ENCODE measurements at places on chromosomes 12 and 14. TPM values are rescaled to one million over a fixed set of nuclear protein-coding genes. Genes with fewer than 3 reads are reported as not detected.

GRCh38 chr14:87014856-87015255 lies 978.1 kb downstream of the GALC start:
- no peak for DNase-seq

CFAP251 gene
- 9.9 TPM for total RNA-seq

GRCh38 chr14:64510825-64511671 lies 6.5 kb downstream of the ZBTB1 start:
- no peak for DNase-seq

DNA sequence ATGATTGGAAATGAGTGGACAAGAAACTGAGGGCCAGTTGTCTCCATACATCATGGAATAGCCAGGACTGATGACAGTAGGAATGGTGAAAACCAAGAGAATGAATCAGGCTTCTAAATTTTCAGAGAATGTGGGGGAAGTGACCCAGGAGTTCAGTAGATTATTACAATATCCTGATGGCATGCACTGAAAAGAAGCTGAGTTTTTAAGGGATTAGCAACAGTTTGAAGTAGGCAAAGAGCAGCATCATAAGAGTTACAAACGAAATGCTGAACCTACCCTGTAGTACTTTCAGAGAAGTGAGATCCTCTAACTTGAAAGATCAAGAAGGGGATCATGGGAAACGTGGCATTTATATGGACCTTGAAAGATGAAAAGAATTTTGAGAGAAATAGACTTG lies 13.2 kb downstream of the SLC2A14 start:
- DNase-seq = no peak

GRCh38 chr12:68334132-68334531 lies 2.0 kb upstream of the MDM1 start:
- DNase-seq = no peak

GPR84 gene
- total RNA-seq = 7.5 TPM

- no peak for DNase-seq
Observed at GRCh38 chr14:68753690-68754089, 39.2 kb downstream of the ZFP36L1 start.

DNA sequence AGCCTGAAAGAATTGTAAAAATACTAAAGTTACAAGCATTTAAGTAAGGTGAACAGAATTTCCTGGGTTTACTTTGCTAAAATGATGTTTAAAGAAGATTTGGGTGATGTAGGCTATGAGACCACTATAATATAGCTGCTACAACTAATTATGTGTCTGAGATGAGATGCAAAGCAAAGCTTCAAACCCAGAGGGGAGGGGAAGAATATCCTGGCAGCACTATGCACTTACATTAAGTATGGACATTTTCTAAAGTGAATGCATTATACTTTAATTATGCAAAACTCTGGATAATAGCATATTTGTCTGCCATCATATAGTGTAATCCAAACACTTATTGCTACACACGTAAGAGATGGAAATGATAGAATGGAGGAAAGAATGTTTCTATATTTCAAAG lies 1003.7 kb downstream of the GALC start:
- no peak for DNase-seq

DNA sequence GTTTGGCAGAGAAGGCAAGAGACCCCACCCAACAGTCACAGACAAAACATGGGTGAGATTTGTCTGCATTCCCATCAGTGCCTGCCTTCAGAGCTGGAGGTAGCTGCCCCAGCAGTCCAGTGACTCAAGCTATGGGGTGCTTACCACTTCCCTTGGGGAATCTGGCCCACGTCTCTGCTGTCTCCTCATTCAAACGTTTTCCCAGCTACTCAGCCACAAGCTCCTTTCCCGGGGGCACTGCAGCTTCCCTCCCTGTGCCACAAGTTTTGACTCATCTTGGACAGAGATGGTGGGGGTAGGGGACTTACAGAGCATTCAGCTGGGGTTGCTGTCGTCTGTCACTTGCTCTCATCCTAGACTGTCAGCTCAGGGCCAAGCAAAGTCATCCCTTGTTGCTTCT lies 66.6 kb downstream of the FBXL14 start:
- DNase-seq = no peak

NEUROD4 gene
- not detected for total RNA-seq

DNA sequence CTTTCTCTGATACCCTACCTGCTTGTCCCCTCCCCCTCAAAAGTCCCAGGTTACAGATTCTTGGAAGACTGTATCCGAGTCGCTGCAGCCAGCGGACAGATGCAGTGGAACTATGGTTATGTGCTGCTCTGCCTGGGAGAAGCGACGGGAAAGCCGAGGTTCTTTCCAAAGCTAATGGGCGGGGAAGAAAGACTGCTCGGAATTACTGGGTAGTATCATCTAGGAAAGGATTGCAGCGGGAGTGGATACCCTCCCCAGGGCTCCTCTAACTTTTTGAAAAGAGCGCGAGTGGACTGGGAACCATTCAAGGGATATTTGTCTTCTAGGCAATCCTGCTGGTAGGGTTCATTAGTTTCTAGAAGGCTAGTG lies 1.4 kb downstream of the PTHLH start:
- DNase-seq = no peak

CLEC6A gene
- total RNA-seq = 0.30 TPM

GRCh38 chr12:67794161-67794560 lies 145.6 kb downstream of the DYRK2 start:
- no peak for DNase-seq

OTX2 gene
- total RNA-seq = not detected

DNA sequence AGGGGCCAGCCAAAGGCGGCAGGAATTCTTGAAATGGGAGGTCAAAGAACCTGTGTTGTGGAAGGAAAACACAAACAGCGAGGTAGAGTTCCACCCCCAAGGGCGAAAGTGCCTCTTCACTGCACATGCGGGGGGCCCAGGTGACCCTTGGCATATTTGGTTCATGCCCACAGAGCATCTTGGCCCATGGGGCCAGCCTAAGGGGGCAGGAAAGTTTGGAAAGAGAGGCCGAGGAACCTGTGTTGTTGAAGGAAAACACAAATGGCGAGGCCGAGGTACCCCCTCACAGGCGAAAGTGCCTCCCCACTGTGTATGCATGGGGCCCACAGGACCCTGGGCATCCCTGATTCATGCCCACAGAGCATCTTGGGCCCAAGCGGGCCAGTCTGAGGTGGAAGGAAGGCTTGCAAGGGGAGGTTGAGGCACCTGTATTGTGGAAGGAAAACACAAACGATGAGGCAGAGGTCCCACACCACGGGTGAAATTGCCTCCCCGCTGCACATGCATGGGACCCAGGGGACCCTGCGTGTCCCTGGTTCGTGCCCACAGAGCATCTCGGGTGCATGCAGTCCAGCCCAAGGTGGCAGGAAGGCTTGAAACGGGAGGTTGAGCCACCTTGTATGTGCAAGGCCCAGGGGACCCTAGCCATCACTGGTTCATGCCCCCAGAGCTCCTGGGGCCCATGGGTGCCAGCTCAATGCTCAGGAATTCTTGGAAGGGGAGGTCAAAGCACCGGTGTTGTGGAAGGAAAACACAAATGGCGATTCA lies 384.1 kb downstream of the ALG10 start:
- DNase-seq = peak; percentile 54

DNA sequence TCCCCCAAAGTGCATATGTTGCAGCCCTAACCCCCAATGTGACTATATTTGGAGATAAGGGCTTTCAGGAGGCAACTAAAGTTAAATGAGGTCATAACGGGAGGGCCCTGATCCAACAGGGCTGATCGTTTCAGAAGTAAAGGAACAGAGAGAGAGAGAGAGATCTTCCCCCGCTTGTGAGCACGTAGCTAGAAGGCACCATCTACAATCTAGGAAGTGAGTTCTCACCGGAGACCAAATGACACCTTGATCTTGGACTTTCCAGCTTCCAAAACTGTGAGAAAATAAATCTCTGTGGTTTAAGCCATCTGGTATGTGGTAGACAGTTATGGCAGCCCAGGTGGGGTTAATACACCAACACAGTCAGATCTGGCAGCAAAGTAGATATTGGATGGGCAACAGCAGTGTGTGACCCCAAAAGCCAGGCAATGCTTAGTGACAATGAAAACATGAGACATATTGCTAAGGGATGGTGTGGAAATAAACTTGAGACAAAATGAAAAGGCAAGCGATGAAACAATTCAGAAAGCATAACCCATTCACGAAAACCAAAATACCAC lies 147.2 kb upstream of the GSC start:
- no peak for DNase-seq

GPR33 gene
- total RNA-seq = not detected

- no peak for DNase-seq
Observed at GRCh38 chr12:110501399-110501751, 536 bp downstream of the VPS29 start.

DNA sequence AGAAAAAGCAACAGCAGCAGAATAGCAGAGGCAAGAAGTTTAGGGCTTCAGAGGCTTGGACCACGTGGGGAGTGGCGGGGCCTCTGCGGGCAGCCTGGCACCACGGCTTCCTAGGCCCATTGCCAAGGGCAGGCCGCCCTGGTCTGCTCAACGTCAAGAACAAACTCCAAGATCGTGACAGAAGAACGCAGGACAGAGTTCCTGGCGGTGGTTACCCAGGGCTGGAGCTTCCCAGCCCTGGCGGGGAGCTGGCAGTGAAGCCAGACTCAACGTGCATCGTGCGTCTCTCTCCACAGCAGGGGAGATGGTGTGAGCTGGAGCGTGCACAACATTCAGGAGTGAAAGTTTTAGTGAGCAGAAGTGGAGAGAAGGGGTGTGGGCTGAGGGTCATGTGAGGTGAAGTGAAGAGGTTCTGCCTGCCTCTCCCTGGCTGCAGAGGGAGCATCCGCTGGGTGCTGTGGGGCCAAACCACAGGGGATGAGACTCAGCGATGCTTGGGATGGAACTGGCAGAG lies 13.9 kb upstream of the CACNA2D4 start:
- DNase-seq = peak; percentile 70

DNA sequence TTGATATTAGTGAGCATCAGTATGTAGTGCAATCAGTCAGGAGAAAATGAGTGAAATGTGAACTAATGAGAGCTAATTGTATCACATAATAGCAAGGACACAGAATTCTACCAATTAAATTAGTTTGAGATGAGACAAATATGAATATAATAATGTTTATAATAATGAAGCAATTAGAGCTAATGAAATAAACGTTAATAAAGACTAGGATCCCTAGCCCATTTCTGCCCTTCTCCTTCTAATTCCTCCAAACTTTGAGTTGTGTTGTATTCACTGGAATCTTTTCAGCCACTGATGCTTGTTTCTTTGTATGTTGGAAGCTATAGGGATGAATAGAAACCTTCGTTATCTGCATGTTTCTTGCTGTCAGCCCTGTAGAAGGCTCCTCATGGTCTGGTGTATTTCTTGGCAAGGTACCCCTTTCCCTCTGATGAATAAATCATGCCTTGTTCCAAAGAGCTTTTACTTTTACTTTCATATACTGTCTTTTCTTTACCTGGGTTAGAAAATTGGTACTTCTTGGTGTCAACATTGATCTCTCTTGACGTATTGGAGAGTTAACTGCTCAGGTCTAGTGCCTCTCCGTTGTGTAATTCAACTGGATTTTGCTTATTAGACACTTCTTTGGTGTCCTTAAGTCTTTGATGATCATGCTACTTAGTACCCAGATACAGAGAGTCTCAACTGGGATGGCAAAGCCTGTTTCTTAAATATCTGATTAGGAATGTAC lies 154.8 kb downstream of the PTCSC3 start:
- DNase-seq = no peak

DIABLO gene
- total RNA-seq = 46.9 TPM

- no peak for DNase-seq
Observed at GRCh38 chr14:38175658-38176057, 32.0 kb upstream of the SSTR1 start.

DNA sequence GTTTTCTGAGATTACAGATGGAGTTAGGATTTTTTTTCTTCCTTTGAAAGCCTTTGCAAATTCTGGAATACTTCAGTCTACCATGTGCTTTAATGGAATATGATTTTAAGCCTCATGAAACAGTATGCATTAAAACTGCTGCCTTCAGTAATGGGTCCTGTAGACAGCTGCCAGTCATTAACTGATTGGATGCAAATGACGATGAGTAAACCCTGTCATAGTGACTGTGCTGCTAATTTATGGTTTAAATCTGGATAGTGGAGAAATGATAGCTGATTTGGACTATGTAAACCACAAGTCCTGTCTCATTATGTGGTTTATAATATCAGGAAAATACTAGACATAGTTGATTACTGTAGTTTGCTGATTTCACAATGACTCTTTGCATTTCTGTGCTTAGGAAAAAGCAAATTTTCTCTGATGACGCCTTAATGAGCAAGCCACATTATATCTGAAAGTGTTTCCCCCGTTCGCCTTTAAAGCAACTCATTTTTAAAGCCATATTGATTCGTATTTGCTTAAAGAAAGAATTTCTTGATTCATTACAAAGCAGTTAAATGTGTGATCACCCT lies 217.6 kb downstream of the TMTC2 start:
- DNase-seq = no peak

DNA sequence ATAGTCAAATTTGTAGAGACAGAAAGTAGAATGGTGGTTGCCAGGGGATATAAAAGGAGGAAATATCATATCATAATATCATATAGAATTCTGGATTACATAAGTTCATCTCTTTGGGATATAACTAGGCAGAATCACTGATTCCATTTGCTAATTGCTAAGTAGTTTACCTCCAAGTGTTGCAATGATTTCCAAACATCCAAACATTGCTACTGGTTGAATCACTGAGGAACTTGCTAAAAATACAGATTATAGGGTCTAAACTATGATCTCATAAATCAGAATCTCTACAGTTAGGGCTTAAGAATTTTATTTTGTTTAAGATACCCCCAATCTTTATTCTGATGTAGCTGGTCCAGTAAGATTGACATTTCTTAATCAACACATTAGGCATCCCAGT lies 16.1 kb upstream of the TAS2R42 start:
- DNase-seq = no peak

DNA sequence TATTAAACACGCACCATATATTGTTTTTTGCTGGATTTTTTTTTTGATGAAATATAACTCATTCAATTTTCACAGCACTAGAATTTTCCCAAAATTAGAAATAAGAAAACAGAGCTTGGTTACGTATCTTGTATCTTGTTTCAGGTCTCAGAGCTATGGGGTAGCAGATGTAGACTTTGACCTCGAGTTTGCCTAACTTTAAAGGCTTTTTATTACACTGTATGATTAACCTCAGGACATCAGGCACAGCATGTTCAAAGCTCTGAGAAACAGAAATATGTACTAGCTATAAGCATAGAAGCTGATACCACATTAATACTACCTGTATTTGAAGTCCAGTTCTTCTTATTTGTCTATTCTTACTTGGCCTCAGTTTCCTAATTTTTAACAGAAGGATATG lies 171.9 kb upstream of the KITLG start:
- DNase-seq = no peak

RTN1 gene
- 38.0 TPM for total RNA-seq

GRCh38 chr12:112230136-112230535 lies 104.8 kb downstream of the TRAFD1 start:
- DNase-seq = no peak

GRCh38 chr12:102873077-102873476 lies 44.0 kb downstream of the PAH start:
- DNase-seq = no peak

- DNase-seq = no peak
Observed at GRCh38 chr12:105723066-105723465, 392.6 kb downstream of the C12orf75 start.

KICS2 gene
- 22.6 TPM for total RNA-seq

DNA sequence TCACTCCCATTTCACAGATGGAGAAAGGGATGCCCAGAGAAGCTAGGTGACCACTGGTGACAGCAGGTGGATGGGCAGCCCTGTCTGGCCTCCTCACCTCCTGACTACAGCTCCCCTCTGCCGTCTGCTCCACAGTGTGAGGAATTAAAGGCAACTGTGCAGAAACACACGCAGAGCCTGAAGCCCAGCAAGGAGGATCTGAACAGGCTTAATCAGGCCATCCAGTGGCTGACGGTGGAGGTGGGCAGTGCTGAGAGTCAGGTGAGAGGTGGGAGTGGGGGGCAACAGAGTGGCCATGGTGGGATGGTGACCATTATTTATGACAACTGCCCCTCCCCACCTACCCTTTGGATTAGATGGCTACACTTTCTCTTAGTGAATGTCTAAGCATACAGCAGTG lies 1.2 kb downstream of the KRT86 start:
- DNase-seq = peak; percentile 35

All from spleen (tissue), 13 donors.